ENCODE measurements at places on chromosomes 6 and 20.

- no peak for DNase-seq
Observed at GRCh38 chr6:138277835-138278234, 59.5 kb upstream of the PBOV1 start.

DNA sequence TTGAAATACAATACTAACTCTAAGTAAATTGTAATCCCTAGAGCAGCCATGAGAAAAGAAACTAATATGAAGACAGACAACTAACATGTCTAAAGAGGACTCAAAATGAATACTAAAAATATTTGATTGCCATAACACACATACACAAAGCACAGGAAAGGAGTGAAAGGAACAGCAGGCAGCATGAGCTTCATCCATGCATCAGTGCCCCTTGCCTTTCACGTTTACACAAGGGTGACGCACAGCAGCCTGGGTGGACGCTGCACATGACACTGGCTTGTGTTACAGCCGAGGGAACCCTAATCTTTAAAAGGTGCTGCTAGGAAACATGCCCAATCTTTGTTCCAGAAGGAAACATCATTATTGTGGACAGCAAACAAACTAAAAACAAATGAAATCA lies 123.5 kb downstream of the MAN1A1 start:
- no peak for DNase-seq

DNA sequence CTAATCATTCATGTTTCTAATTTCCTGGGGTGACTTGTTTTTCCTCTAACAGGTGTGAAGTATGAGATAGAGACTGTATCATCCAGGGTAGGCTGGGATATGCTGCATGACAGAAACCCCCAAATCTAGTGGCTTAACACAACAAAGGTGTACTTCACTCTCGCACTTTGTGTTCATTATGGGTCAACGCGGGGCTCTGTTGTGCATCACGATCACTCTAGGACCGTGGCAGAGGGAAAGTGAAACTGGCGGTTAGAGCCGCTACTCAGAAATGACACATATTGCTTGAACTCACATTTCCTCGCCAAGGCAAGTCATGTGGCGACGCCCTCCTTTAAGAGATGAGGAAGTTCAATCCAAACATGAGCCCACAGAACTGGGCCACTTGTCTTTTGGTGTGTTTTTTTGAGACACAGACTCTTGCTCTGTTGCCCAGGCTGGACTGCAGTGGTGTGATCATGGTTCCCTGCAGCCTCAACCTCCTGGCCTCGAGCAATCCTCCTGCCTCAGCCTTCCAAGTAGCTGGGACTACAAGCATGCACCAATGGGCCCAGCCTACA lies 41.3 kb downstream of the PCNA start:
- no peak for DNase-seq

GRCh38 chr6:136464874-136465273 lies 85.3 kb downstream of the MAP7 start:
- no peak for DNase-seq

- peak; percentile 82 for DNase-seq
Observed at GRCh38 chr6:140586426-140587061, 1212.1 kb upstream of the CITED2 start.

GRCh38 chr6:35082733-35083403 lies 58.3 kb downstream of the TCP11 start:
- DNase-seq, result no peak

DNA sequence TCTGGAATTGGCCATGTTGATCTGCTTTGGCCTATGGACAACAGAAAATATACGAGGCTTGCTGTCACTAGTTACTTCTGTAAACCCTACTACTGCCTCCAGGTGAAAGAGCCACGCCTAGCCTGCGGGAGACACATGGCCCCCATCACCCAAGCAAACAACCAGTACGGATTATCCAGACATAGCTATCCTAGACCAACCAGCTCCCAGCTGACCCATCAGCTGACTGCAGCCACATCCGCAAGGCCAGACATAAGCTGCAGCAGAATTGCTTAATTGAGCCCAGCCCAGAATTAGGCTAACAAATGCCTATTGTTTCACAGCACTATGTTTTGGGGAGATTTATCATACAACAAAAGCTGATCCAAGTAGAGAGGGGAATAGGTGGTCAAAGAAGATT lies 13.5 kb downstream of the REV3L start:
- DNase-seq, result peak; percentile 47

DNA sequence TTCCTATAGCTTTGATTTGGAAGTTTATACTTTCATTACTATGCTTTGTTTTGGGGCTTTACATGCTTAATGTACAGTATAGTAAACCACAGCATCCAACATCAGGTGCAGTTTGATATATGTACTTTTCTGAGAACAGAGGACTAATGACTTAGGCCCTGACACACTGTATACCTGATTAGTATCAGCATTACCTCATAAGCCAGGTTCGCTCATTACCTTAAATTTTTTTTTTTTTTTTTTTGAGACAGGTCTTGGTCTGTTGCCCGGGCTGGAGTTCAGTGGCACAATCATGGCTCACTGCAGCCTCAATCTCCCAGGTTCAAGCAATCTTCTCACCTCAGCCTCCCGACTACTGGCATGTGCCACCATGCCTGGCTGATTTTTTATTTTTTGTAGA lies 28.4 kb downstream of the CD109 start:
- DNase-seq, result no peak

- DNase-seq, result no peak
Observed at GRCh38 chr6:132466952-132467351, 46.0 kb downstream of the STX7 start.

- no peak for DNase-seq
Observed at GRCh38 chr6:70574643-70575042, 7.9 kb downstream of the SDHAF4 start.

- DNase-seq, result no peak
Observed at GRCh38 chr20:61753316-61753942, 312.3 kb downstream of the TAF4 start.

GRCh38 chr6:108592371-108593337 lies 31.9 kb downstream of the FOXO3 start:
- DNase-seq, result no peak
